Natural killer cell (primary cell): ENCODE measurements at places on chromosomes 1 and 21. TPM values are rescaled to one million over a fixed set of nuclear protein-coding genes. Genes with fewer than 3 reads are reported as not detected.

GRCh38 chr1:235045921-235046601 lies 82.6 kb downstream of the TOMM20 start:
- no peak for DNase-seq

- no peak for DNase-seq
These were observed 51.8 kb upstream of the TSPAN2 start for GRCh38 chr1:115141145-115141454.

Gene OR2L5
- total RNA-seq: not detected

Gene TRIM33
- 91.5 TPM for total RNA-seq

Gene FLG
- total RNA-seq: not detected

Gene KCTD3
- total RNA-seq: 3.1 TPM
